ENCODE measurements at places on chromosomes 16 and 17. TPM values are rescaled to one million over a fixed set of nuclear protein-coding genes. Genes with fewer than 3 reads are reported as not detected.

DNA sequence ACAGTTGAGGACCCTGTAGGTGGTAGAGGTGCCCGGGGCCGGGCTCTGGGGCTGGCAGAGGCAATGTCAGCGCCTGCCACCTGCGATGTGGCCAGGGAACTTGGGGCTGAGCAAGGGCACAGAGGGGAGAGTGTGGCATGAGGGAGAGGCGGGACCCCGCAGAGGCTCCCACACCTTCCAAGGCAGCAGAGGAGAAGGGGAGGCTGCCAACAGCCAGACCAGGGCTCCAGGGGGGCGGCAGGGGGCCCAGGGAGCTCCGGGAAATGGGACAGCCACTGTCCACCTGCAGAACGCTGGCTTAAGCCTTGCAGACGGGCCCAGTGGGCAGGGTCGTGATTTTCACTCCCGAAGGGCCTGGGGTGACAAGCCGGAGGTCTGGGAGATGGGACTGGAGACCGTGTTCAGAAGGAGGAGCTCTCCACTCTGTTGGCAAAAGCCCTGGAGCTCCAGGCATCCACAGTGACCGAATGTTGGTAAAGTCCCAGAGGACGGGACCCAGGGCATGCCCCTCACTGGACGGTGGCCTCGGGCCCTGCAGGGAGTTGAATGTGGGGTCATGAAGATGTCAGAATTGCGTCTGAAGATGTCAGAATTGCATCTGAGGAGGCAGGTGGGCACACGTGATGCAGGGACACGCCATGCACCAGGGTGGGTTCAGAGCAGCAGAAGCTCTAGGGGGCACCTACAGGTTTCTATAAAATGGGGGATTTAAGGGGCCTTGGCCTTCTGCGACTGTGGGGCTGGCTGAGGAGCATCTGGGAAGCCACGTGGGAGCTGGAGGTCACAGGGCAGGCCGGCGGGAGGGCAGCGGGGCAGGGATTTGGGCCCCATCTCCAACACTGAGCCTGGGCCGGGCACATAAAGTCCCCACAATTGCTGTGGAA, 18.6 kb downstream of the CD7 start:
- peaks cover 47% of the 10 kb centered on the region for H3K4me1 ChIP-seq
- DNase-seq, result no peak
- H3K4me3 ChIP-seq, result no peak overlapping the region
- H3K27me3 ChIP-seq, result peaks cover 24% of the 10 kb centered on the region
- H3K27ac ChIP-seq, result no peak overlapping the region

DNA sequence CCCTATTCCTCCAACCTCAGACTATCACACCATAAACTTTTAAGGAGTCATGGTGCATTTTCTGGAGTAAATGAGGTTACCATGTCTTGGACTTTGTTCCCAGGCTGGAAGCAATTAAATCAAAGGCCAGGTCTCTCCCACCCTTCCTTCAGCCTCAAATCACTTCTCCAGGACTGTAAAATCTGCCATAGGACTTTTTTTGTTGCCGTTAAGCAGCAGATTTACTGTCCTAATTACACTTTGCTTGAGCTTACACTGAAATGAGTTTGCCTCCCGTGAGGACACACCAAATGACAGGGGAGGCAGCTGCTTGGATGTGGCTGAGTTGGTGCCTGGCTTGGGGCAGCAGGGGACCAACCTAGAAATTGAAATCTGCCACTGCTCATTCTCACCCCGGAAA, 14.7 kb downstream of the DCAKD start:
- no peak for DNase-seq
- H3K36me3 ChIP-seq, result peaks cover 18% of the 10 kb centered on the region
- no peak overlapping the region for H3K4me3 ChIP-seq
- H3K27ac ChIP-seq, result peak overlapping the region; percentile 79
- H3K27me3 ChIP-seq, result no peaks in the 10 kb centered on the region
- H3K4me1 ChIP-seq, result peaks cover 25% of the 10 kb centered on the region

DNA sequence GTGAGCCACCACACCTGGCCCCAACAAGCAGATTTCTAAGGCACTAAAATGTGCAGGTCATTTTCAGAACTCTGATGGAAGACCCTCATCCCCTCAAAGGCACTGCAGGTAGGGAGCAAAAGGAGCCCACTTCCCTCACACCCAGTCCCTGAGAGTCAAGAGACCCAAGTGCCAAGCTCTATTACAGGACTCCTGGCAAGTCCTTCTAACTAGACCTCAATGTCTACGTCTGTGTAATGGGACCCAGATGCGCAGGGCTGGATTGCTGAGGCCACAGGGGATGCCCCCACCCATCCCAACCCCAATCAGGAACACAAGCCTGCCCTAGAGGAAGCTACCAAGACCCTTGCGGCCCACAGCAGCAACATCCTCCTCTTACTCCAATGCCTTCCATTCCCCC, 2.7 kb downstream of the PLLP start:
- H3K27me3 ChIP-seq, result peaks cover 35% of the 10 kb centered on the region
- H3K4me1 ChIP-seq, result peaks cover 12% of the 10 kb centered on the region

GRCh38 chr17:51439395-51440229, 179.3 kb downstream of the UTP18 start:
- H3K4me3 ChIP-seq, result no peak overlapping the region
- DNase-seq, result no peak
- H3K27ac ChIP-seq, result no peak overlapping the region

DNA sequence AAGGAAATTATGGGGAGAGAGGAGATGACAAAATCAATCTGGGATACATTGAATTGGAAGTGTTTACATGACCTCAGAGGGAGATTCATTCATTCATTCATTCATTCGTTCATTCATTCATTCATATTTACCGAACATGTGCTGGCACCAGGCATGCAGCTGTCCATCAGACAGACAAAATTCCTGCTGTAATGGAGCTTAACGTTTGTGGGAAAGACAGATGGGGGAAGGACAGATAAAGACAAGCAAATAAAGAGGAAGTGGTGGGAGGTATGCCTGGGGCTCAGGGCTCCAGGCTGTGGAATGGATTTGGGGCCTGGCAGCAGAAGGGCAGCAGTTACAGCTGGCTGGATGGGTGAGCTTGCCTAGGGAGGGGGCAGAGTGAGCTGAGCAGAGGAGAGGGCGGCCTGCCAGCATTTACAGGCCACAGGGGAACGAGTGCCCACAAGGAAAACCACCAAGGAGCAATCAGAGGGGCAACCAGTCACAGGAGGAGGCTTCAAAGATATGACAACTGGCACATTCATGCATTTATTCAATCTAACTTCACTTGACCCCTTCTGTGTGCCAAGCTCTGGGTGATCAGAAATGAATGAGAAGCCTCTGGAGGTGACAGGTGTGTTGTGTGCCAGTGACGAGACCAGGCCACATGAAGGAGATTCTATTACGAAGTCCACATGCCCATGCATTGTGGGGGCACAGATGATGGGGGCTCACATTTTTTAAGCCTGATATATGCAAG, 48.5 kb downstream of the ARHGAP27 start:
- no peak for DNase-seq
- peaks cover 10% of the 10 kb centered on the region for H3K4me1 ChIP-seq
- no peaks in the 10 kb centered on the region for H3K36me3 ChIP-seq
- no peak overlapping the region for H3K27ac ChIP-seq

SKAP1 gene
- total RNA-seq, result 3.4 TPM

GRCh38 chr17:40197550-40197949, 20.3 kb downstream of the RAPGEFL1 start:
- DNase-seq, result no peak
- peaks cover 6% of the 10 kb centered on the region for H3K4me1 ChIP-seq
- no peaks in the 10 kb centered on the region for H3K27me3 ChIP-seq
- no peak overlapping the region for H3K4me3 ChIP-seq

DNA sequence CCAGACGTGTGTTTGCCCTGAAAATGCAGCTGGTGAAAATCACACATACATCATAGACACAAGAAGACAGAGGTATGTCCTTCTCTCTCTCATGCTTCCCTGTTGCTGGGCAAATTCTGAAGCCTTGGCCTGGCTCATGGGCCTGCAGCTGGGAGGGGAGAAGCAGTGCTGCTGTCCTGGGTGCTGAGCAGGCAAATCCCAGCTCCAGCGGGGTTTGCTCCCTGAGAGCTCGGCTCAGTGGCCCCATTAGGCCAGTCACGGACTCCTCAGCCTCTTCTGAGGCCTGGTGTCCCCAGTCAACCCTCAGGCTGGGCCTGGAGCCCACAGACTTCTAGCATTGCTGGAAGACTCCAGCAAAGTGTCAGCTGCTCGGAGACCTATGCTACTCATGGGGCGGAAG, 11.7 kb downstream of the RHBDL3 start:
- DNase-seq, result peak; percentile 55
- H3K27me3 ChIP-seq, result peaks cover 58% of the 10 kb centered on the region
- no peaks in the 10 kb centered on the region for H3K4me1 ChIP-seq
- no peak overlapping the region for H3K27ac ChIP-seq

ADAM11 gene
- total RNA-seq, result 8.5 TPM

TOX3 gene
- 7.0 TPM for total RNA-seq
